Left forelimb (tissue), 1 donor: ENCODE measurements at places on chromosomes 5 and 9.

- DNase-seq = no peak
Observed at GRCh38 chr5:156230887-156231286, 96.1 kb upstream of the SGCD start.

DNA sequence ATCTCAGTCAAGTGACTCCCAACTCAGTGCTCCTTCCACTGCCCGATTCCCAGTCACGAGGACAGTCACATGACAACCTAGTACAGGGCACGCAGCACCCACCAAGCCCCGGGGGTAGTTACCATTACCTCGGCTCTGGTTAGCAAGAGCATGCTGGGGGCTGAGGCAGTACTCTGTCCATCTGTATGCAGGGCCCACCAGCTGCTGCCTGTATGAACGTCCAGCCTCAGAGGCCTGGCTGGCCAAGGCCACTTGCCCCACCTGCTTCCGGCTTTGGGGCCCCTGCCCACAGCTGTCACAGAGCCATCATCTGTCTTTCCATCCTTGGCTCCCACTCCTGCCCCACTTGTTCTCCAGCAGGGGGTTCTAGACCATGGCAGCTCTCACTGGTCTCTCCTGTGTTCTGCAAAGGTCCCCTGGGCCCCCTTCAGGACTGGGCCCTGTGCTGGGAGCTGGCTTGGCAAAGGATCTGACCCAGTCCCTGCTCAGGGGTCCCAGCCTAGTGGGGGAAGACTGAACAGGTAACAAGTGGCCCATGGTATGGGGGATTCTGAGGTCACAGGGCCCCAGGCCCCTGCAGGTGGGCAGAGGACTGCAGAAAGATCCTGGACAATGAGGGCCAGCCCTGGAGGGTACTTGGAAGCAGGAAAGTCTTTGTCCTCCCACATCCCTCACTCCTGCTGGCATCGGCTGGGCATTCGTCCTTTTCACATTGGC lies 3.3 kb downstream of the RPL35 start:
- DNase-seq = no peak

GRCh38 chr5:40376566-40376965 lies 303.1 kb upstream of the PTGER4 start:
- DNase-seq = no peak

DNA sequence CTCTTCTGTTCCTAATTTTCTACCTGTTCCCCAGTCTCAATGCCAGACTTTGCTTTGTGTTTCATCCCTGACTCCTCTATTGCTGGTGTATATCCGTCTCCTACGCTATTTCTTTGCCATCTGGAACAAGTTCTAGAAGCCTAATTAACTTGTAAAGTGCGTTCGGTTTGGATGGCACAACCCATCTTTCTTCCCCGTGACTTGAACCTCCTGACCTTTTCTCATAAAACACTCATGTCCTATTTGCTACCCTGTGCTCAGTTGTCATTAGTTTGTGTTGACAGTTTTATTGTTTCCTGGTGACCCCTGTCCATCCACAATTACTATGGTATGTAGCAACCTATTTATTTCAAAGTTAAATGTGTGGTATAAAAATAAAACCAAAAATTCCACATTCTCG lies 323.5 kb downstream of the TLE4 start:
- no peak for DNase-seq

- DNase-seq = no peak
Observed at GRCh38 chr5:76582230-76583162, 40.7 kb downstream of the F2RL2 start.

DNA sequence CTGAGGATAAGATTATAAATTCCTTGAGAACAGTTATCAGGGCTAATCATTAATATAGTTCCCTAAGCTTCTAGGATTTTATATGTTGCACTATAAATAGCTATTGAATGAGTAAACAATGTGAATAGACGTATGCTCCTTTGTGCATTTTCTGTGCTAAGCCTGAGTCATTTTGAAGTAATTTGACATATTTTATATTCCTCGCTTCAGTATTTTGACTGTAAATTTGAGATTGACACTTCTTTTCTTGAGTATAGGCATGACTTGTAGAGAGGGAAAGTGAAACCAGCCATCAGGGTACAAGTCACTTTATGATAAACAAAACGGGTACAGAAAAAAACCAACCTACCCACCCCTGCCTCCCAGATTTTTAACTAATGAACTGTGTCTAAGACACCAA lies 367.7 kb upstream of the PRR16 start:
- no peak for DNase-seq

DNA sequence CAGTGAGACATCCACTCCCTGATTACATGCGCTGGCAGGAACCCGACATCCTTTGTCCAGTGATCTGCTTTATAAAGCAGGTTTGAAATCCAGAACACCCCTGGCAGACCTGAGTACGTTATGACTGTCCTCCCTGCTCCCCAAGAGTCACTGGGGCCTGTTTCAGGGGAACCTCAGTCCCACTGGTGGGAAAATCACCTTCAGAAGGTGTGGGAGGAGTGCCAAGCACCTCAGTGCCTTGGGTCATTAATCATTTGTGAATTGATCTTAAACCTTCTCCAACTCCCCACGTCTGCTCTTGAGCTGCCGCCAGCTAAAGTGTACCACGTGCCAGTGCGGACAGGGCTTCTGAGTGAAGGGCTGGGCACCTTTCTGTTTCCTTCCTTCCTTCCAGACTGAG lies 16.2 kb downstream of the SLC6A3 start:
- DNase-seq = no peak

GRCh38 chr5:108276187-108277050 lies 105.5 kb downstream of the FBXL17 start:
- DNase-seq = no peak

GRCh38 chr5:41637424-41637823 lies 127.0 kb upstream of the PLCXD3 start:
- DNase-seq = no peak

DNA sequence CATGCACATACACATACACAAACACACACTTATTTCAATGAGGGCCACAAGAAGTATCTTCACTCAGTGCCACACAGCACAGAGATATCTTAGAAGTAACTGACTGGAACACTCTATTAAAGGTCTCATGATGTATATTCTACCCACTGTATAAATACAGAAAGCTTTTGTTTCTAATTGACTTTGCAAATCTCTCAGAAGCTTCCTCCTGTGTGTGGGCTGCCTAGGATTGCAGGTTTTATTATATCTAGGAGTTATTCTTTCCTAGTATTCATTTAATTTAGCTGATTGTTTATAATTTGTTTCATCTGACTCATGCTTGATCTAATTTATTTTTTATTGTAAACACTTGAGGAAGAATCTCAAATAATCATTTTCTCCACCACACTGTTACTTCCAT lies 262.4 kb upstream of the ACTBL2 start:
- no peak for DNase-seq

GRCh38 chr9:136890661-136891060 lies 4.3 kb downstream of the TRAF2 start:
- DNase-seq = no peak

- DNase-seq = no peak
Observed at GRCh38 chr5:45261125-45261524, 435.1 kb downstream of the HCN1 start.

GRCh38 chr5:163997965-163998364 lies 492.5 kb downstream of the MAT2B start:
- no peak for DNase-seq

- no peak for DNase-seq
Observed at GRCh38 chr5:86999951-87000350, 267.7 kb upstream of the RASA1 start.

DNA sequence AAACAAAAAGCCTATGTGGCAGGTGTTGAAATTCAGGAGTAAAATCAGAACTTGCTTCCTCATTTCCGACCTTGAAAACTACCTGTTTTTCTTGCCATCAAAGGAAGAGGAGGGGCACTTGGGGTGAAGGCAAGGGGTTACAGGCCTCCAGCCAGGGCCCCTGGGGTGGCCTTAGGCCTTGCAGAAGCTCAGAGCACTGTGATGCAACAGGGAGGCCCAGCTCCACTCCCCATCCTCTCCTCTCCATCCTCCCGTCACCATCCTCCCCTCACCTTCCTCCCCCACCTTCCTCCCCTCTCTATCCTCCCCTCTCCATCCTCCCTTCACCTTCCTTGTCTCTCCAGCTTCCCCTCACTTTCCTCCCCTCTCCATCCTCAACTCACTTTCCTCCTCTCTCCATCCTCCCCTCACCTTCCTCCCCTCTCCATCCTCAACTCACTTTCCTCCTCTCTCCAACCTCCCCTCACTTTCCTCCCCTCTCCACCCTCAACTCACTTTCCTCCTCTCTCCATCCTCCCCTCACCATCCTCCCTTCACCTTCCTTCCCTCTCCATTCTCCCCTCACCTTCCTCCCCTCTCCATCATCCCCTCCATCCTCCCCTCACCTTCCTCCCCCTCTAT lies 111.6 kb downstream of the WNK2 start:
- DNase-seq = no peak

DNA sequence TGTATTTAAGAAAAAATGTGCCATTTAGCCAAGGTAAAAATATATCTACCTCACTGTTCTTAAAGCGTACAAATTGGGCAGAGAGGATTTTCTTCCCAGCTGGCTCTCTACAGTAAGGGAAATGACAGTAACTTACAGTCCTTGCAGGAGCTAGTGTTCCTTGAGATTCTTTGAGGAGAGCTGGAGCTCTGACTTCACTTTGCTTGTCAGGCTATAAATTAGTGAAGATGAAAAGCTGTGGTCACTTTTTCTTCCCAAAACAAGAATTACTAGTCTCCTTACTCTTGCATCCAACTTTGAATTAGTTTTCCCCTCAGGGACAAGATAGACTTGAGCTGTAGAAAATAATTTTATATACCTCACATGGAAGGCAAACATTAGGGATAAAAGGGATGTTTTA lies 129.9 kb downstream of the ZSWIM6 start:
- no peak for DNase-seq

- DNase-seq = peak; percentile 77
Observed at GRCh38 chr9:97923529-97924108, 1.3 kb upstream of the TRMO start.

DNA sequence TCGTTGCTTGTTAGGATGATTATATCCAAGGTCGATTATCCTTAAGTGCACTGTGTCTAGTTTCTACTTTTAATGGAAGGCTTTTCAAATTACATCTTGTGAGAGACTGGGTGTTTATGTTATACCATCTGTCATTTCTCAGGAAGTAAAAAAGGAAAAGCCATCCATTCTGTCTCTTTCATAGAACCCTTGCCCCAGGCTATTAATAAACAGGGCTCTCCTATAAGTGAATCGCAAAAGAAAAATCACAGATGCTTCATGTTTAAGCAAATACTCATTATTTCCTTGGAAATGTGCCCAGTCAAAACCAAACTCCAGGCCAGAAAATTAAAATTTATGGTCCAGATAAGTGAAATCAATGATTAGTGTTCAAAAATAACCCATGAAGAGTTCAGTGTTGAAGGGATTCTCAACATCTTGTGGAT lies 58.1 kb downstream of the STARD4 start:
- DNase-seq = no peak

DNA sequence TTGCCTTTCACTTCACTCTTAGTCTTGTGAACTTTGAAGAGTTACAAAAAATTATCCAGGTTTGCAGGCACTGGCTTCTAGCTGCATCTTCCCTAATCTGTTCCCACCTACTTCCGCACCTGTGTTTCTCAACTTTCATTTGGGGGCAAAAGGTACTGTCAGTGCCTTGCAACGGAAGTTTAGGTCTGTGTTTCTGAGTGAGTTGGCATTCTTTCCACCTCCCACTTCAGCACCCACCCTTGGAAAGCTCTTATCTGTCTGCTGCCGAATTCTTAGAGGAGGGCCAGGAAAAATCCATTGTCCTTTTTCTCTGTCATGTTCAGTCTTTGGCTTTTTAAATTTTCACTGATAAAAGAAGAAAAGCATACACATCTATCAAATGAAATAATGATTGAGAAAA lies 89.7 kb upstream of the RASGRF2 start:
- DNase-seq = no peak

DNA sequence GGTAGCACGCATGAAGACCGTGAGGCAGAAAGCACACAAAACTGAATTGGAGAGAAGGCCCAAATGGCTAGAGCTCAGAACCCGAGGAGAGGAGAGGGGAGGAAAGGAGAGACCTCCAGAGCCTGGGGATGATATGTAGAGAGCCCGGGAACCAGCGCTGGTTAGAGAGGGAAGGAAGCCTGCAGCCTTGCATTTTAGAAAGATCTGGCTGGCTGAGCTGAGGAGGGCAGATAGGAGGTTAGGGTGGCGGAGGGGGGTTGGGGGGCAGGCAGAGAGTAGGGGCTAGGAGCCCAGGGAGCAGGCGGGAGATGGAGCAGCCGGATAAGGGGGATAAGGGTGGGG lies 127.2 kb downstream of the C9orf50 start:
- no peak for DNase-seq

DNA sequence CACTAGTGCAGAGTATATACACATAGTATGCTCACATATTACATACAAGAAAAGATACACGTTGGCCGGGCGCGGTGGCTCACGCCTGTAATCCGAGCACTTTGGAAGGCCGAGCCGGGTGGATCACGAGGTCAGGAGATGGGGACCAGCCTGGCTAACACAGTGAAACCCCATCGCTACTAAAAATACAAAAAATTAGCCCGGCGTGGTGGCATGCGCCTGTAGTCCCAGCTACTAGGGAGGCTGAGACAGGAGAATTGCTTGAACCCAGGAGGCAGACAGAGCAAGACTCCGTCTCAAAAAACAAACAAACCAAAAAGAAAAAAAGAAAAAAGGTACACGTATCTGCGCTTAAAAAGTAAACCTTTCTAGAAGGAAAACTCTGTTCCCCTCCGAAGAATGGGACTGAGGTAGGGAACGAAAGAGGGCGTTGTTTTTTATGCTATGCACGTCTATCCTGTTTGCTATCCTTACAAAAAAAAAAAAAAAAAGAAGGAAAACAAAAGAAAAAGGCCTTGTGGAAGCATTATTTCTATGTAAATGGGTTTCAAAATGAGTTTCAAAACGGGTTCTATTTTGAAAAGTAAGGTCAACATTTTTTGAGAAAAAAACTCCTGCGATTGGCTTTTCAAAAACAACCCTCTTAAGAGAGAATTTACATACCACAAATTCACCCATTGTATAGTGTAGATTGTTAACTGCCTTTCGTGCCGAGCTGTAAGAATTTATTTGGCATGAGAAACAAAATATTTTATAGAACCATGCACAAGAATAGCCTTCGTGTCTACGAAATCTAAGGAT lies 1.2 kb downstream of the AK3 start:
- DNase-seq = no peak

- DNase-seq = peak; percentile 81
Observed at GRCh38 chr9:106862110-106862820, 701 bp upstream of the ZNF462 start.
